ENCODE measurements at places on chromosomes 7 and 10.

GRCh38 chr7:17136126-17136525, 162.3 kb upstream of the AHR start:
- DNase-seq, result no peak

DNA sequence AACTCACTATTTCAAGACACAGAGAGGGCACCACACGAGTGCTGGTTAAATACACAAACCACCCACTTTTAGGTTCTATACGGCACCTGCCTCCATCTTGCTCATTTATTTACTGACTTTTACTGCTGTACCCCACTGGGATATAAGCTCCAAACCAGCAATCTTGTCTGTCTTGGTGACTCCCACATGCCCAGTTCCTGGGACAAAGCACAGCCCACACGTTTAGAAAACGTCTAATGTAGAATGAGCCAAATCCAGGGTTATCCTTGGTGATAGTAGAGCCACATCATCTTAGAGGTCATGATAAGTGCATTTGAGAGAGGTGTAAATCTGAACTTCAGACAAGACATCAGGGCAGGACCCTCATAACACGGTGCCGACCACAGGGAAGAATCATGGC, 73.5 kb downstream of the NUDCD3 start:
- no peak for DNase-seq

DNA sequence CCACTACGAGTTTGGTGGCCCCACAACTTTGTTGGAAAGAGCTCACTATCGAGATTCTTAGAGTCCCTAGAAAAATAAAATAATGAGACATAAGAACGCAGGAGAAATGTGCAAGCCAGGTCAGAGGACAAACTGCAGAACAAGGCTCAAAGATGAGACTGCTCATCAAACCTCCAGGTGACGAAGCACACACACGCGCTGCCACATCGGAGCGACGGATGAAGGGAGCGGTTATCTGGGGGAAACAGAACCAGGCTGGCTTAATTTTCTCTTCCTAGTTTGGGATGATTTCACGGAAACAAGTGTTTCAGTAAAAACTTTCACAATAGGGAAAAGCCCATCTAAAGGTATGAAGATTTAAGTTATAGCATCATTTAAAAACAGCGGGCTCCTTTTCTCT, 231.3 kb downstream of the SFMBT2 start:
- no peak for DNase-seq

GRCh38 chr10:36504758-36505157, 620.6 kb upstream of the ANKRD30A start:
- no peak for DNase-seq

DNA sequence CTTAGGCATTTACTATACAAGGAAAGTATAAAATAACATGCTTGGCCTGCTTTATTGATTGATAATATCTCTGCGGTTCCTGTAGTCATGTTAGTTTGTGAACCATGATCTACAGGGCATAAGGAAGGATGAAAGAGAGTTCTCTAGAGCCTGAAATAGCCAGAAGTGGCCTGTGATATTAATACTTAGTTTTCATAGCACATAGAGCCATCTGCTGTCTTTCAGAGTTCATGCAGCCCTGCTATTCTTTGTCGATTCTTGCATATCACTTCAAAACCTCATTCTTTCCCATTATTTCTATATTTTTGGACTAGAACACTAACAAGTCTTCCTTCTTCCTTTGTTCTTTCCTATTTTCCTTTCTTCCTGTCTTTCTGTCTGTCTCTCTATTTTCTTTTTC, 26.4 kb upstream of the PRKG1 start:
- DNase-seq, result no peak

DNA sequence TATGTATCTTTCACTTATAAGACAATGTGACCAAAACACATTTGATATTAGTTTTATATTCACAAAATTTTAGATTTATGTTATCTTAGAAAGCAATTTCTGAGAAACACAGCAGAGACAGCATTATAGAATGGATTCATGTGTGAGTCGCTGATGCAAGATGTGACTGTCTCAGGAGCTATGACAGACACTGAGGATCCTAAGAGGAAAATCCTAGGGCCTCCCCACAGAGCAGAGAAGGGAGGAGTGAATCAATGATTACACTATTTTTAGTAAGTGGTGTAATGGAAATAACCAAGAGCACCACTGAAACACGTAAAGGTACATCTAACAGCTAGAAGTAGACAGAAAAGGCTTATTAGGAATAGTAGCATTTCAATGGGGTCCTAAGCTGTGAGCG, 204.0 kb upstream of the PTN start:
- peak; percentile 8 for DNase-seq

GRCh38 chr10:49323171-49323895, 24.4 kb downstream of the C10orf71 start:
- no peak for DNase-seq

DNA sequence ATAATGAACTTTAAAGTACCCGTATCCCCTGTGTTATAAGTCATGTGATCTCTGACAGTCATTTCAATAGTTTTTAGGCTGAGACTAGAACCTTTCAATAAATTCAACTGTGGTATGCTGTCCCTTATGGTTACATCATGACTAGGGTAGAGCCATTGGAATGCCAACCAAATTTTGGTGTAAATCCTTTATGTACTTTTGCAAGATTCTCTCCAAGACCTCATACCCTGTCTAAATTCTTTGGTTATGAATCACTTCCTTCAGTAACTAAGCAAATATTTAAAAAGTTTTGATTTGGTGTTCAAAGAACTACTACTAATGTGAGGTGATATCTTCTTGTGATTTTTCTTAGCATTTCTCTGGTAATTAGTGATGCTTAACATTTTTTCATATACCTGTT, 20.8 kb upstream of the OR6B1 start:
- DNase-seq, result peak; percentile 67

DNA sequence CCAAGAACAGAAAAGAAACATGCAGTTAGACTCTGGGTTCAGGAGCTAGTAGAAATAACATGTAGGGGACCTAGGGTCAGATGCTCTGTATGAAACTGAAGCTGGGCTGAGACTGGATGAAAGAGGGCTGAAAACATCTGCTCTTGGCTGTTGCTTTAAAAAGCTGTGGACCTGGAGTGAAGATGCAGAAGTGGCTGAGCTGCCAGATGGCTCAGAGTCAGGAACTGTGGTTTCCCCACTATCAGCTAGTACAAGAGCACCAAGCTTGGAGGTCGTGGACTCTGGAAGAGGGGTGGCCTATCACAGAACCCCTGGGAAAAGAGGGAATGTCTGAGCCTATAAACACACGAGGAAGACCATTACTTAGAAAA, 5.9 kb downstream of the ADK start:
- DNase-seq, result no peak

DNA sequence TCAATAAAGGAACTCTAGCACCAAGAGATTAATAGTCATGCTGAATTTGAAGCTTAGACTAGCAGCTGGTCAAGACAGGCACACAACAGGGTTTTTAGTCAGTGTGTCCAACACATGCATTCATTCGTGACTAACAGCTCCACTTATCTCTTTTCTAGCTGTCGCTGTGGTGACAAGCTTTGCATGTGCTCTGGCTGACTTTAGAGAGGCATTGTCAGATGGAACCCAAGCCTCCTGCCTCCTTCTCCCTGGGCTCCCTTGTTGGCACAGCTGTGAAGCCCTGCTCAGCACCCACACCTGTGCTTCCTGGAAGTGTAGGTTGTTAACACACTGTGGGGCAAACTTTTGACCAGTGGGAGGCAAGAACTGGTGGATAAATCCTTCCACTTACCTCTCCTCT, 9.8 kb upstream of the AGK start:
- no peak for DNase-seq

DNA sequence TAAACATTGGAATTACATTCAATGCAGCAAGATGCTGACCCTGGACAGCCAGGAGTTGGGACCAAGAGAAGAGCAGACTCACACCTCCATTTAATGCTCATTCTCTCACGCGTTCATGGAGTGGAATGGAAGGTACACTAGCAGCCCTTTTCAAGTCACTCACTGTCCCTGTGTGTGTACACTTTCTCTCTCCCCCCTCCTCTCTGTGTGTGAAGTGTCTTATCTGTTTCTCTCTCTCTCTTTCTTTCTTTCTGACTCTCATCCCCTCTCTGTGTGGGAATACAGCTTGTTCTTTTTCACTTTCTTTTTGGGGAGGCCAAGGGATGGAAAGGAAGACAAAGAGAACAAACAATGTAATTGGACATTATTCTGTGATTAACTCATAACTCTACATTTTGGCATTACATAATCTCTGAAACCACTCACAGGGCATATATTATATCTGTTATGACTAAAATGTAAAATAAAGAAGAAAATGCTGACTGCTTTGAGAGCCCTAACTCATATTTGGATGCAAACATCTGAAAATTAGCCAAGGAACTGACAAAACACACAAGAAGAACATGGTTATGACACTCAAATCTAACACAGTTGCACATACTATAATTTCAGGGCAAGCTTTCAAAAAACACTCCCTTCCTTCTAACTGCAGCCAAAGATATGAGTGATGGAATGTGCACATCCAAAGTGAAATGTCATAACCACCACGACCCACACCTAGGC, 188.8 kb downstream of the PARD3 start:
- no peak for DNase-seq

- no peak for DNase-seq
Observed at GRCh38 chr10:5895365-5895764, 5.3 kb downstream of the FBH1 start.

DNA sequence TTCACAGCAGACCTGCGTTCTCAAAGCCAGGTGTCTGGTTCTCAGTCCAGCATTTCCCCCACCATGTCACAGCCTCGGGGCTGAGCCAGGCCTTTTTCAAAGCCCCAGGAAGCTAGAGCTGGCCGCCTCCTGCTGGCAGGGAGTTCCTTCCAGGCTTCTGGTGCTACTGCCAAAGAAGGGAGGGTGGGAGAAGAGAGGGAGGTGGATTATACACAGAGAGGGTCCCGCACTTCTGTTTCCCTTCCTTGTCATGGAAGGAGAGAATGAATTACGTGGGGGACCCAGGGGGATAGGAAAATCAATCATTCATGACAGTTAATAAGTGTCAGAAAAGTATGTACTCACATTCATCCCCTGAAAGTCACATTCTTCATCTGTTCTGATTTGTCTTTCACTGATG, 600 bp upstream of the LGI1 start:
- DNase-seq, result no peak

GRCh38 chr10:132035476-132035875, 30.3 kb upstream of the JAKMIP3 start:
- DNase-seq, result no peak

DNA sequence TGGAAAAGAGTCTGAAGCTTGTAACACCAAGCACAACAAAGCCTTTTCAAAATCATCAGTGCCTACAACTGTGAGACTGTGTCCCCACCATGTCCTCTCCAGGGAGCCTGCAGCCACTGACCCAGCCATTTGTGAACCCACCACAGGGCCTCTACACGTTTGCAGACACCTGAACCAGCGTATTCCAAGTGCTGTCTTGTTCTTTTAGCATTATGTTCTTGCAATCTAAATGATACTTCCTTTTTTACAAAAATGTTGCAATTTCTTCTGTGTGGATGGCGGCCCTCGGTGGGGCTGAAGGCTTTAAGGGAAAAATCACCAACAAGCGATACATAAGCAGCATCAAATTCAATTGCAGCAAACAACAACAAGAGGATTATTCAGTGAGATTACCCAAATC, 403.2 kb upstream of the MGMT start:
- no peak for DNase-seq

DNA sequence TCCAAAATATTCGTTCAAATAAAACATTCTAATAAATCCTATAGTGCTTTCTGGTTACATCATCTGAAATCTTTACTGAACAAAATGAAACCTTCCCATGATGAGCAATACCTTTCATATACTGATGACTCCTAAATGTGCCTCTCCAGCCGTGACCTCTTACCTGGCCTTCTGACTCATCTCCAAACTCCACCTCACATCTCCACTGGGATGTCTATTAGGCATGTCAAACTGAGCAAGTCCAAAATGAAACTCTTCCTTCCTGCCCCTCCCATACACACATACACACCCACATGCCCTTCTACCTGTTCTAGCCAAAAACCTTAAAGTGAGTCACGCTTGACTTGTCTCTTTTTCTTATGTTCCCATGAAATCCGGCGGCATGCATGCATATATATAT, 22.9 kb downstream of the GSAP start:
- DNase-seq, result no peak

DNA sequence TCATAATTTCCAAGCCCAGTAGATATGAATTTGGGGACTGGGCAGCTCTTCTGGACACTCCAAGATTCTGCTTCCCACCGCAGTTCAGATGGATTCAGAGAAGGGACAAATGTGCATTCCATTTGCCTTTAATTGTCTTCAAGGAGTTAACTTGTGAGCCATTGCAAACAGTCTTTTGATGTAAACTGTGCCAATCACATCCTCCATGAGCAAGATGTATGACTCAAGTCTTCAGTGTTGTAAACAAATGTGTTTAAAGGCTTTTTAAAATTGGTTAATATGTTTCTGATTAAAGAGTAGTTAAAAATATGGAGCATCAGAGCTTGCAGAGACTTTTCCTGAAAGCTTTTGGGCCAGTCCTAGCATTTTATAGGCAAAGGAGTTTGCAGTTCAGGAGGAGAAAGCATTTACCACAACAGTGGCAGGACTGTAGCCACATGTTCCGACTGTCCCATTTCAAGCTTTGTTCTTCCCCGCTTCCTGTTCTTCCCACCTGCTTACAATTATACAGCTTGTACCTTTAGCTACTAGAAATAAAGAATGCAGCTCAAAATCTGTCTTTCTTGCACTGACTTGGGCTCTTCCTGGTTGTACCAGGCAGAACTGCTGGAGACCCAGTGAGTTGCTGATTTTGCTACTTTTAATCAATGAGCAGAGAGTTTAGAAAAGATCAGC, 6.2 kb downstream of the SLC18A2 start:
- DNase-seq, result peak; percentile 44

- DNase-seq, result peak; percentile 69
Observed at GRCh38 chr7:23055582-23056178, 41.8 kb upstream of the HYCC1 start.

GRCh38 chr7:16136896-16137295, 284.4 kb downstream of the CRPPA start:
- DNase-seq, result no peak

GRCh38 chr7:13321316-13321715, 633.9 kb downstream of the ARL4A start:
- no peak for DNase-seq

- no peak for DNase-seq
Observed at GRCh38 chr7:21429786-21430574, 2.1 kb downstream of the SP4 start.

- DNase-seq, result no peak
Observed at GRCh38 chr10:122230222-122230621, 40.9 kb upstream of the BTBD16 start.

DNA sequence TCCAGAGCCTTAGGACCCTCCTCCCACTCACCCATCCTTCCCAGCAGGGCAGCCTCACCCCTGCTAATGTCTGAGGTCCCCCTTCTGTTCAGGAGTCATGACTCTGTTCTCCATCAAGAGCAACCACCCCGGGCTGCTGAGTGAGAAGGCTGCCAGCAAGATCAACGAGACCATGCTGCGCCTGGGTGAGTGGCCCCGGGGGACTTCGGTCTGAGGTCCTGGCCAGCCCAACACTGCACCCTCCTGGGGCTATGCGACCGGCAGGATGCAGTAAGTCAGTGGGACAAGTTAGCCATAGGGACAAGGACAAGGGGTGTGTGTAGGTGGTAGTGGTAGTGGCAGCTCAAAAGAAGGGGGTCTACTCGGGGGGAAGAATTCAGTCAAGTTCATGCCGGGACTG, 16.2 kb upstream of the AHCYL2 start:
- DNase-seq, result no peak

- DNase-seq, result no peak
Observed at GRCh38 chr10:5528989-5529701, 4.4 kb downstream of the CALML3 start.
